Stimulated activated CD8-positive, alpha-beta memory T cell treated with anti-CD3 and anti-CD28 coated beads, Interleukin-4, amount 100 ng/mL, for 4 hours (primary cell): ENCODE measurements at places on chromosomes 12 and 14.

DNA sequence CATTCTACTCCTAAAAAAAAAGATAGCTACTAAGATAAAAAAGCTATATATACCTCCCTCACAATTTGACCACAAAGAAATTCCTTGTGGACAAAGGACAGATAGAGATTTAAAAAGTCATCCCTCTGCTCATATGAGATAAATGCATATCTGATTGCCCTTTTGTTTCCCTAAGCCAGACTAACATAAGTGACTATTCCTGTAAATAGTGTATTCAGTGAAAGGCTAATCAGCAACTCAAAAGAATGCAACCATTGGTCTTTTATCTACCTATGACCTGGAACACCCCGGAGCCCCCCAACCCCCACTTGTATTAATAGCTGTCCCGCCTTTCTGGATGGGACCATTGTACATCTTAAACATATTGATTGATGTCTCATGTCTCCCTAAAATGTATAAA is 6.3 kb upstream of the TMPO start:
- DNase-seq = no peak

- no peak for DNase-seq
These were observed 46.2 kb upstream of the JDP2 start for GRCh38 chr14:75381642-75382041.

- no peak for DNase-seq
These were observed 171.5 kb downstream of the PTPN11 start for GRCh38 chr12:112590281-112590680.

GRCh38 chr12:20395791-20396550 is 27.6 kb downstream of the PDE3A start:
- no peak for DNase-seq

DNA sequence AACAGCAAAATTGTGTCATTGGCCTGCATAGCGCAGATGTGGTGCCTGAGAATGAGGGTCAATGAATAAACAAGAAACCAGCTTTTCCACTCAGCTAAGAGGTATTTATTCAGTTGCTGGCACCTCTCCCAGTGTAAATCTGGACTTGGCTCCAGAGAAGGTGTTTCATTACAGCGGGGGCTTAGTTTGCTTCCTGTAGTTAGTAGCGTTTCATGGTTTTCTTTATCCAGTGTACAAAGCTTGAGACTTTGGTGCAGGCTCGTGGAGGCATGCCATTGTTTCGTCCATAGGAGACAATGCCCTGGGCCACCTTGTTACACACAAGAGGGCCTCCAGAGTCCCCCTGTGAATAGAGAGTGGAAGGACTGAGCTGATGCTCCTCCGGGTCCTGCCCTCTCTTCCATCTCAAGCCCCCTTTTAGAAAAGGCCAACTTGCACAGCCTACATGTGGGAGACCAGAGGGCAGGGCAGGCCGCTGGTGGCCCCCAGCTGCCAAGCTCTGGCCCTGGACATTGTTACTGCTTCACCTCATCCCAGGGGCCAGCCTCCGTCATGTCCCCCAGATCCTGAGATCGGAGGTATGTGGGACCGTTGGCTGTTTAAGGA is 3.0 kb downstream of the GZMB start:
- no peak for DNase-seq

GRCh38 chr12:113030875-113031525 is 25.5 kb upstream of the DTX1 start:
- no peak for DNase-seq

- no peak for DNase-seq
These were observed 122.8 kb upstream of the PDE3A start for GRCh38 chr12:20245491-20245890.

- no peak for DNase-seq
These were observed 250.2 kb downstream of the GPHN start for GRCh38 chr14:66758031-66758613.

GRCh38 chr12:48999371-49000131 is at the start of gene DDN:
Gene DDN, minus strand, starts transcription at chr12:48999375. Its CDS starts 88 bp downstream, at chr12:48999287.
- DNase-seq = no peak

DNA sequence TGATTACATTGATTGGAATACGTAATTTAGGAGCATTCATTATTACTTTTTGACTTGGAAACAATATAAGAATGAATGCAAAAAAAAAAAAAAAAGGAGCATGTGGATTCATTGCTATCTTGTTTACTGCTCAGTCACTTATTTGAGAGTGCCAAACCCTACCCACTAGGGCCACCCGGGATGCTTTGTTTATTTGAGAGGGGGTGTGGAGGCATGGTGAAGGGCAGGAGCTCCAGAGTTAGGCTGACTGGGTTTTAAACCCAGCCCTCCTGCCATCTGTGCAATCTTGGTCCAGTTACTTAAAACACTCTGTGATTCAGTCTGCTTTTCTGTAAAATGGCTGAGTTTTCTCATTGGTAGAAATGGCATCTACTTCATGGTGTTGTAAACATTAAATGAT is 195.2 kb downstream of the RAD51B start:
- no peak for DNase-seq

DNA sequence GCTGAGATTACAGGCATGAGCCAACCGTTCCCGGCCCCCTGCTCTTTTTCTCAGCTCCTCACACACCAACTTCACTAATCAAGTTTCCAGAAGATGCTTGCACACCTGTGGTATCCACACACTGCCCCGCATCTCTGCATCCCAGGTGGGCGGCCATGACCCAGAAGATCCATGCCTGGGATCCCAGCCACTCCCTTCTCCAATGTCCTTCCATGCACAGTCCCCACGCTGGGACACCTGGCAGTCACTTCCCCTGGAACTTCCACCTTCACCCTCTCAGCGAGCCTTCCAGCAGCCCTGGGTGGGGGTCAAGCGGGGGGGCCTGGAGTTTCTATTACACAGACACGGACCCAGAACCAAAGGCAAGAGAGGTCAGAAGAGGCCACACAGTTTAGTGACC is 107.8 kb downstream of the CALM1 start:
- no peak for DNase-seq

DNA sequence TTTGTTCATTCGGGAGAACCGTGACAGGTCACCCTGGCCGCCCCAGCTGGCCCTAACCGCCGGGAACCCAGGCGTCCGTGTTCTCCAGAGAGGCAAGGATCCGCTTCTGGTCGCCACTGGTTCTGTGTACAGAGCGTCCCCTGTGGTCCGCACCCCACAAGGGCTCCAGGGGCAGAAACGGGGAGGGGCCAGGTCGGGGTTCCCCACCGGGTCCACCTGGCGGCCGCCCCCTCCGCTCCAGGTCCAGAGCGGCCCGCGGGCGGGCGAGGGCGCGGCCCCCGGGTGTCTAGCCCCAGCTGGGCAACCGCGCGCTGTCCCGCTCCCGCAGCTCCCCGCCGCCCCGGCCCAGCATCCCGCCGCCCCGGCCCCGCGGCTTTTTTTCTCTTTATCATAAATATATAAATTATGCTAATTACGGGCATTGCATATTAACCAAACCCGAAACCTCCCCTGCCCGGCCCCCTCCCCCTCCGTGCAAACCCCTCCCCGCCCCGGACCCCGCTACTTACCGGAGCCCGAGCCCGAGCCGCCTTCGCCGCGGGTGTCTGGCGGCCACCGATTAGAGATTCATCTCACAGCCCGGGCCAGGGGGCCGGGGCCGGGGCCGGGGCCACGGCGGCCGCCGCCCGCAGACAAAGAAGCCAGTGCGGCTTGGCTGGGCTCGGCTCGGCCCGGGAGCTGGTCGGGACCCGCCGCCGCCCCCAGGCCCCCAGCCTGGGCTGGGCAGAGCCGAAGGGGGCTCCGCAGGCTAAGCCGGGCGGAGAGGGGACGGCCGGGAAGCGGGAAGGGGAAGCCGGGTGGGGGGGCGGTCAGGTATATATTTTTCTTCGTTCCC is 512 bp downstream of the POU6F1 start:
- peak; percentile 13 for DNase-seq

GRCh38 chr14:69754487-69754886 is 12.5 kb upstream of the SRSF5 start:
- DNase-seq = no peak

DNA sequence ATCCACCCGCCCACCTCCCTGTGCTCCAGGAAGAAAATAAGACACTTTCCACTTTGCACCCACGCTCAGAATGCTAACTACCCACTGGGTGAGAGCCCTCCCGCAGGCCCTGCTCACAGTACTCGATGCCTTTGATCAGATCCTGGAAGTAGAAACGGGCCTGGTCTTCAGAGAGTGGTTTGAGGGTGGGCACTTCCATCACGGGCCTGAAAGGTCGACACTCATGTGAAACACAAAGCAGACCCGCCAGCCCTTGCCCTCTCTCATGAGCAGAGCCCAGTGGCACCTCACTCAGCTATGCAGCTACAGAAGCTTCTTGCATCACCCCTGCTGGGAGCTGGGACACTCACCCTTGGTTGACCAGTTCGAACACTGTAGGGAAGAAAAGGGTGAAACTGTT is 41.1 kb downstream of the CAMKK2 start:
- no peak for DNase-seq

DNA sequence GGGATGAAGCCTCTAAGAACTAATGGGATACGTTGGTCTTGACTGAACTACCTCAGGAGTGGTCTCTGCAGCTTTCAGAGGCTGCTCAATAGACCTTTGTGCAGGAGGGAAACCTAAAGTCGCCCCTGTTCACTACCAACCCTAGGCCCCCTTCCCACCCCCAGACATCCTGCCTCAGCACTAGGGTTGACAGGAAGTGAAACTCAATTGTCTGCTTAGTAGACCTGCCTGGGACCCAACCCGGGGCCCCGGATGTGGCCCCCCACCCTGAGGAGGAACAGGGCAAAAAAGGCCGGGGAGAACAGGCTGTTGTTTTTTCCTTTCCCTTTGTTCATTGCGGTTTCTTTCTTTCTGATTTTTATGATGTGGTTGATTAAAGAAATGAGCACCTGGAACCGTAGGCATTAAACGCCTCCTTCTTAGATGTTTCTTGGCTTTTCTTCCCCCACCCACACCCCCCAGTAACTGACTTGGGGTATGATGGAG is 1.6 kb upstream of the DGKA start:
- peak; percentile 75 for DNase-seq

GRCh38 chr14:30889244-30889594 is 14.9 kb downstream of the COCH start:
- no peak for DNase-seq

GRCh38 chr12:18970603-18971002 is 158.9 kb upstream of the PLEKHA5 start:
- DNase-seq = no peak

GRCh38 chr14:28461389-28461788 is 305.2 kb upstream of the FOXG1 start:
- DNase-seq = no peak

GRCh38 chr12:93742110-93742934 is 65.1 kb downstream of the CRADD start:
- DNase-seq = no peak

- DNase-seq = no peak
These were observed 151.1 kb downstream of the CEP83 start for GRCh38 chr12:94308612-94309011.

- DNase-seq = no peak
These were observed at the start of gene GPR68 for GRCh38 chr14:91244501-91244901. Gene GPR68, minus strand, starts transcription at chr14:91244704. Its CDS starts 9,654 bp downstream, at chr14:91235050.

DNA sequence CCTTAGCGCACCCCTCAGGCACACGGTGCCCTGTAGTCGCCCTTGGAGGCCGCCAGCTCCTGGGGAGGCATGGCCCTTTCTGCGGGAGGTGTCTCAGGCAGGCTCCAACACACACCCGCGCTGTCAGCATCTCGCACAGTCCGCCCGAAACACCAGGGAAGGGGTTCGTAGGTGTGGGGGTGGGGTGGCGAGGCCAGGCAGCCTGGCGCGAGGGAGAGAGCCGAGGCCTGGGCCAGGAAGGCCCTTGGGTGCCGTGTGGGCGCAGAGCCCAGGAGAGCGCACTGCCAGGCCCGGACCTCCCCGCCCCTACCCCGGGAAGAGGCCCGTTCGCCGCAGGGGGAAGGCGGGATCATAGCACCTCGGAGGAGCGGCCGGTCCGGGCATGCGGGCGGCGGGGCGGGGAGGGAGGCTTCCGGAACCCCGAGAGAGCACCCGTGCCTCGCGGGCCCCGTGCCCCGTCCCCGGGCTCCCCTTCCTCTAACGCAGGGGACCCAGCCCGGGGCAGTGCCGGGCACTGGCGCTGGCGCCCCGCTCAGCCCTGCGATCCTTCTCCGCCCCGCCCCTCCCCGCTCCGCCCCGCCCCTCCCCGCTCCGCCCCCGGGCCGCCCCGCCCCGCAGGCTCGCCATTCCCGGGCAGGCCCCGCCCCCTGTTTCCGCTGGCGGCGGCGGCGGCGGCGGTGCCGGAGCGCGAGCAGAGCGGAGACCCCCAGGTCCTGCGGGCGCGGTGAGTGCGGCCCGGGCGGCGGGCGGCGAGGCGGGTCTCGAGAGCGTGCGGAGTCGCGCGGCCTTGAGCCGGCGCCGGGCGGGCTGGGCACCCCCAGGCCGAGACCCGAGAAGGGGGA is at the start of gene TSPAN9:
Gene TSPAN9, plus strand, starts transcription at position 650 of the 842 bp plus-strand sequence. CDS start 123,815 bp downstream, outside the sequence.
- peak; percentile 11 for DNase-seq

DNA sequence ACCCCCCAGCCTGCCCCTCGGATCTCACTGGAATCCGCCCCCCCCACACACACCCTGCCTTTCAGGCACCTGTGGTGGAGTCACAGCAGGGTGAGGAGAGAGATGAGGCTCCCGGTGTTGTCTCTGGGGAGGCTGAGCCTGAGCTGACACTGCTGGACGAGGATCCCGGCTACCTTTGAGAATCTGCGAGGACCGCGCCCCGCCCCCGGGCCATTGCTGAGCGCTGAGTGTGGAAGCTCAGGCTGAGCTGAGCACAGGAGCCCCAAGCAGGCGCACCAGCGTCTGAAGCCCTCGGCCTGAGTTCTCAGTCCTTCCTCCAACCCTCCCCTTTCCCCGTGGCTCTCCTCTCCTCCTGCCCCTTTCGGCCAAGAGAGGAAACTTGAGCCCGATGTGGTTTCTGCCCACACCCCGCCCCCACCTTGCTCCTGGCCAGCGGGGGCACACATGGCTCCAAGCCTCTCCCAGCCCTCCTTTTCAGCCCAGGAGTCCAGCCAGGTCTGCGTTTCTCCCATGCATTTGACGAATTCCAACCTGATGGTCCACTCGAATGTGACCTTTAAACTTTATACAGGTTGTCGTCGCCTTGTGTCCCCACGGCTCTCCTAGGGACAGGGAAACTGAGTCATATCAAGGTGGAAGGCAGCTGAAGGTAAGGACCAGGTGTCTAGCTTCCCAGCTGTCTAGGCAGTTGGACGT is at the start of gene NFE2:
Gene NFE2, minus strand, starts transcription at position 284 of the 696 bp plus-strand sequence. CDS start 5,767 bp downstream, outside the sequence.
- no peak for DNase-seq

- no peak for DNase-seq
These were observed 106.2 kb downstream of the SMOC1 start for GRCh38 chr14:69985463-69985862.

DNA sequence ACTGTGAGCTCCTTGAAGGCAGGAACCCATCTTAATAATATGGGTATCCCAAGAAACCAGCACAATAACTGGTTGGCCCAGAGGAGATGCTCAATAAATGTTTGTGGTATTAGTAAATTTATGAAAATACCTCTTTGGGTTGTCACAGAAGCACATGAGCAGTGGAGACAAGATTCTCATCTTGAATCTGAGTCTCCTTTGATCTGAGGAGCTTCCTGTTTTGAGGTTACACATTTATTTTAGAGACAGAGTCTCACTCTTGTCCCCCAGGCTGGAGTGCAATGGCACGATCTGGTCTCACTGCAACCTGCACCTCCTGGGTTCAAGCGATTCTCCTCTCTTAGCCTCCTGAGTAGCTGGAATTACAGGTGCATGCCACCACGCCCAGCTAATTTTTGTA is 247.4 kb downstream of the NRXN3 start:
- DNase-seq = no peak

GRCh38 chr12:105820429-105821125 is 318.2 kb downstream of the NUAK1 start:
- DNase-seq = no peak

GRCh38 chr12:17342381-17342961 is 736.5 kb upstream of the LMO3 start:
- DNase-seq = no peak

GRCh38 chr12:81329085-81329484 is 251.2 kb downstream of the ACSS3 start:
- DNase-seq = no peak

GRCh38 chr12:30019366-30020140 is 235.8 kb upstream of the TMTC1 start:
- no peak for DNase-seq
